ENCODE measurements at places on chromosomes 11 and 22.

- no peak for DNase-seq
Observed at GRCh38 chr11:128181088-128181480, 406.3 kb downstream of the ETS1 start.

DNA sequence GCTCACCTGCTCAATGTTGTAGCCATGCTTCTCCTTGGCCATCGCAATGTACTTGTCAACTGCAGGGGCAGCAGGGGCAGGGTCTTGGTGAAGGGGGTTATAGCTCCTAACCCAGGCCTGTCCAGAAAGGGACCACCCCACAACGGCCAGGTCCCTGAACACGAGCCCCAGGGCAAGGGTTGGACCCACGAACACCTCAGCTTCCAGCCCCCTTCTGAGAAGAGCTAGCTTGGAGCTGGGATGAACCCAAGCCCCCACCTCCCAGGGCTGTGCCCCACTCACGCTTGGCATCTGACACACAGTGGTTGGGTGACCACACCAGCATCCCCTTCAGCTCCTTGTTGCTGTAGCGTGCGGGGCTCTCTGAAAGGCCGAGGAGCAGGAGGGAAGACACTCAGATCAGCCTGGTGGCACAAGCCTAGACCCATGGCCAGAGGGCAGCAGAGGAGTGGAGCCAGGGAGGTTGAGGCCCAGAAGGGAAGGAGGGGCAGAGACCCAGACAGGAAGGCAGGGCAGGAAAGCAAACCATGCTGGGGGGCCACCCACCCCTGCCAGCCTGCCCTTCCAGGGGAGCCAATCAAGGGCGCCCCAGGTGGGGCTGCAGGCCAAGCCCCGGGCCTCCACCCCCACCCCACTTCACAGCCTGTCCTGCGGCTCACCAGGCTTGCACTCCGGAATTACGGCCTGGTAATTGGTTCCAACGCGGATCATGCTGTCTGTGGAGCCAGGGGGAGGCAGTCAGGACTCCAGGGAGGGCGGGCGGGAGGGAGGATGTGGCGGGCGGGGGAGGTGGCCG, 1.9 kb downstream of the RCOR2 start:
- no peak for DNase-seq

- no peak for DNase-seq
Observed at GRCh38 chr22:48944751-48945620, 882.7 kb downstream of the BRD1 start.

- no peak for DNase-seq
Observed at GRCh38 chr11:118212781-118213191, 12.0 kb downstream of the JAML start.

- no peak for DNase-seq
Observed at GRCh38 chr22:28783786-28784671, 11.5 kb downstream of the CCDC117 start.

DNA sequence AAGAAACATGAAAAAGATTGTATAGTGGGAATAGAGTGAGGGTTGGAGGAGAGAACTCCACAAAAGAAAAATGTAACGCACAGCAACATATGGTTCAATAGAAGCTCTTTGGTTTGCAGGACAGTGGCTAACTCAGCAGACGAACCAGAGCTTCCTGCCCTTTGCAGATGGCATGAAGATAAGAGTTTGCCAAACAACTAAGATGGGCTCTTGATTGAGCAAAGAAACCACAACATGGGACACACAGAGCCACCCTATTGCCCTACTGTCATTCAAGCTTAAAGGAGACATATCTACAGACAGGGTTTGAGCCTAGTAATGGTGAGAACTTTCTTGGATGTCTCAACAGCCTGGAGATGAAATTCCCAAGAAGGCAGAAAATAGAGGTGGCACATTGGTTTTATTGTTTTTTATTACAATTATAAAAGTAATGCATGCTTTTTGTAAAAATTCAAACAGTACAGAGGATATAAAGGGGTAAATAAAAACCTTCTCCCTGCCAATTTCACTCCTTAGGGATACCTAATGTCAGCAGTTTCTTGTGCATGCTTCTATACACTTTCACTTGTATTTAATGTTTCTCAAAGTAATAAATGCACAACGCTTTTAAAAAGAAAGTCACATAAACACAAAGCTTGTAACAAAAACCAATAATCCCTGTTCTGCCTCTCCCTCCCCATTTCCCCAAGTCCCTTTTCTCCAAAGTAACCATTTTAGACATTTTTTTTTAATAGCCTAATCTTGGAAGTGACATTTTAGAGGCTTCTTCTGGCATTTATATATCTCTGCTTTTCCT, 63.7 kb downstream of the COPB1 start:
- DNase-seq = no peak

- DNase-seq = no peak
Observed at GRCh38 chr11:125603207-125603606, 10.6 kb downstream of the STT3A start.

GRCh38 chr11:13105237-13105844, 96.2 kb downstream of the RASSF10 start:
- DNase-seq = no peak

DNA sequence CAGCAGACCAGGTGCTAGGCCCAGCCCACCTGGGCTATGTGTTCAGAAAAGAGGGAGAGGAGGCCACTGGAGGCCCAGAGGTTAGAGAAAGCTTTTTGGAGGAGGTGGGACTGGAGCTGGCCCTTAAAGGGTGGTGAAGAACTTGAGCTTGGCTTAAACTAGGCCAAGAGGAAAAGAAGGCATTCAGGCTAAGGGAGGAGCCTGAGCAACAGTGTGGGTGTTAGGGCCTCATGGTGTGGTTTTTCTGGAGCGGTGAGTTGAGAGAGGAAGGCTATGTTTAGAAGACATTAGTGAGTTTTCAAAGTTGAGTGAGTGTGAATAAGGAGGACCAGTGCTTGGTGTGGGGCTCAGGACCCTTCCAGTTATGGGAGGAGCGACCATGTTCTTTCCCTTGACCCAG, 6.2 kb downstream of the TAF6L start:
- DNase-seq = no peak

DNA sequence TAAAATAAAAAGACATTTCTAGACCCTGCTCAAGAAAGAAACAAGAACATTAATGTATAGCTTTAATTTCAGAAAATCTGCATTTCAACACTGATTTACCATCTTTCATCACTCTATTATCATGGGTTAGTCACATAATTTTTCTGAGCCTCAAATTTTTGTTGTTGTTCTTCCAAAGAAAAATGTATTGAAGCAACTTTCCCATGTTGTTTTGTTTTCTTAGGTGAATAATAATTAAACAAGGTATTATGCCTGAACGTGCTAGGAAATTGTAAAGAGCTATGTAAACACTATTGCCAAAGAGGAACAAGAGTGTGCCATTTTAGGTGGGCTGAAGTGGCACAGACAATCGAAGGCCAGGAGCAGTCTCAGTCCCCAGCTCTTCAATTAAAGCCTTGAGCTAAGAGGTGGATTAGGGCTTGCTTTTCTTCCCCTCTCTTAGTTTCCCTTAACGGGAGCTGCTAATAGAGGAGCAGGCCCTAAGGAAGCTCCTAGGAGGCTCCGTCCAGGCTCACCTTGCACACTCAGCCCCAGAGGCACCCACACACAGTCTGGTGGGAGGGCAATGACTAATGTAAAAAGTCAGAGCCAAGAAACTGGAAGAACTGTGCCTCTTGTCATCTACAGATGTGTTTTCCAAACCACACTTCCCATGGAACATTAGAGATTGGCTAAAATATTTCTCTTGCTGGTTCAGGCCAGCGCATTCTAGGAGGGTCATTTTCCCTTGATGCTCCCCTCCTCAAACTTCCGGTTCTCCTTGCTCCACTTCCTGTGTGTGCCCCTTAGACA, 8.8 kb upstream of the UBASH3B start:
- DNase-seq = no peak

DNA sequence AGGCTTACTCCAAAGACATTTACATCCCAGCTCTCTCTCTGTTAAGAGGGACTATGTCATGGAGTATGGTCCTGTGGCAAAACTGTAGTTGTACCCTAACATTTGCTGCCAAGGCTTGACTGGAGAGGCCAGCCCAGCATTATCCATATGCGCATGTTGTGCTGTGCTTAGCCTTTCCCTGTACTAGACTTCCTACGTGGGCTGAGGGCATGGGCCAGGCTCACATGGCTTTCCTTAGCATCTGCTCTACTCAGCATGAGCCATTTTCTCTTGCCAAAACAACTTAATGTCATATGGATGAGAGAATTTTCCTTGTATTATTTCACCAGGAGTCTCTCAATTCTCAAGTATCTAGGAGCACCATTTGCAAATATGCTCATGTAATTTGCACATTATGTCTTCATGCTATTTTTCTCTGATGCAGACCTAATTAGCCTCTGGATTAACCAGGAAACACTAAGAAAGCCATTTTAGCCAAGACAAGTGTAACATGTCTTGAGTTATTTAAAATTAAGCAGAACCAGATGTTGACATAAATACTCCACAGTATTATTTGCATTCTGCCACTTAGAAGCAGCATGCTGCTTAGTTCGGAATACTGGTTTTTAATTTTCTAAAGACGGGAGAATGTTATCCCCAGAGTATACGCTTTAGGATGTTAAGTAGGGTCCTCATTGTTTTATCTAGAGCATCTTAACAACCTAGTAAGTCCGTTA, 71.7 kb upstream of the FAR1 start:
- DNase-seq = no peak

- DNase-seq = no peak
Observed at GRCh38 chr22:37986371-37986770, 2.0 kb upstream of the SOX10 start.

- no peak for DNase-seq
Observed at GRCh38 chr11:2940921-2941821, 12.0 kb upstream of the PHLDA2 start.

GRCh38 chr11:111624608-111625007, 22.4 kb downstream of the SIK2 start:
- no peak for DNase-seq

- DNase-seq = no peak
Observed at GRCh38 chr11:116519499-116519898, 253.3 kb downstream of the BUD13 start.

DNA sequence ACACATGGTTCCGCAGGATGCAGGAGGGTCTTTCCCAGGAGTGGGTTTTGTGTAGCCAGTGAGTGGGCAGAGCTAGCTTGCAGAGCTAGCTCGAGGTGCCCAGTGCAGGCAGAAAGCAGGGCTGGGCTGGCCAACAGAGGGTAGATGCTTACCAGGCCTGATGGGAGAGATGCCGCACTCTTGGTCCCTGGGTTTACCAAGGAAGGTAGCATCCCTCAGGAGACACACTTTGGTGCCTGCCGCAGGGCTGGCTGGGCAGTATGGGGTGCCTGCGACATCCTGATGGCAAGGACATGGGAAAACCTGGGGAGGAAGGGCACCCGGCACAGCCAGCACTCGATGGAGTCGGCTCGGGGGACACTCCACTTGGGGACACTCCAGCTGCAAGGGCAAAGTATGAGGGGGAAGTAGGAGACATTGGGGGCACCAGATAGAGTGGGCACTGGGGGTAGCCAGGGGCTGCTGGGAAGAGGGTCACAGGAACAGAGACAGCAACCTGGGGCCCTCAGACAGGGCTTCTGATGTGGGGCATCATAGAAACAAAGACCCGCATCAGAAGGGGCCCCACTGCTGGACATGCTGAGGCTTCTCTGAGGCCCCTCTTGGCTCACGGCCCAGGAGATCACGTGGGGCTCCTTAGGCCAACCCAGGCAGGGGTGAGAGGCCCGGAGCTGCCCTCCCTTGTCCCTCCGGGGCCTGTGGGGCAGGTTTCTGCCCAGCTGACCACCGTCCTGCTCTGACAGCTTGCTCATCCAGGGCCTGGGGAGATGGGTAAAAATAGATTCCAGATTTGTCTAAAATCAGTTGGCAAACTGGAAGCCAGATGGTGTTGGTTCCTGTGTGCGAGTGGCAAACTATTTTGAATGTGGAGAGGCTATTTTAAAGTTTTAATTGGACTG, 89.8 kb downstream of the MORC2 start:
- no peak for DNase-seq

GRCh38 chr11:45285930-45286632, at the start of gene SYT13:
TSS of gene SYT13 (minus strand) at chr11:45286341. CDS start at chr11:45286207, 134 bp downstream.
- DNase-seq = no peak
